Fibroblast of mammary gland (primary cell): ENCODE measurements at places on chromosomes 1 and 21.

GRCh38 chr1:18651713-18652112, 21.1 kb downstream of the PAX7 start:
- DNase-seq = no peak

- peak; percentile 67 for DNase-seq
Measured at GRCh38 chr1:91876781-91877573, 9.0 kb downstream of the TGFBR3 start.

GRCh38 chr1:66464802-66465201, 69.2 kb upstream of the SGIP1 start:
- DNase-seq = peak; percentile 98

DNA sequence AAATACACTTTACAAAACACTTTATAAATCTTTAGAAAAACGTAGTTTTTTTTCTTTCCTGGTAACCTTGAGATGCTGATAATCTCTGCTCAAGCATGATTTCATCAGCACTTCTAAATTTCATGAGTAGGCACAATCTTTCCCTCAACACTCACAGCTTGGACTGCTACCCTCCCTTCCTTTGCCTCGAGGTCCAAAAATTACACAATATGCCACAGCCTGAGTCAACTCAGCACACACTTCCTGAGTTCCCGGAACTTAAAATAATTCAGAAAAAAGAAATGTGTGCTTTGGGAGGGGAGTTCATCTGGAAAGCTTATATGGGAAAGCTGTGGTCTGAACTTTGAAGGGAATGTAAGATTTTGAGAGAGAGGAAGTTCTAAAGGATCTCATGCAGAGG, 5.9 kb downstream of the CLCA2 start:
- peak; percentile 96 for DNase-seq

DNA sequence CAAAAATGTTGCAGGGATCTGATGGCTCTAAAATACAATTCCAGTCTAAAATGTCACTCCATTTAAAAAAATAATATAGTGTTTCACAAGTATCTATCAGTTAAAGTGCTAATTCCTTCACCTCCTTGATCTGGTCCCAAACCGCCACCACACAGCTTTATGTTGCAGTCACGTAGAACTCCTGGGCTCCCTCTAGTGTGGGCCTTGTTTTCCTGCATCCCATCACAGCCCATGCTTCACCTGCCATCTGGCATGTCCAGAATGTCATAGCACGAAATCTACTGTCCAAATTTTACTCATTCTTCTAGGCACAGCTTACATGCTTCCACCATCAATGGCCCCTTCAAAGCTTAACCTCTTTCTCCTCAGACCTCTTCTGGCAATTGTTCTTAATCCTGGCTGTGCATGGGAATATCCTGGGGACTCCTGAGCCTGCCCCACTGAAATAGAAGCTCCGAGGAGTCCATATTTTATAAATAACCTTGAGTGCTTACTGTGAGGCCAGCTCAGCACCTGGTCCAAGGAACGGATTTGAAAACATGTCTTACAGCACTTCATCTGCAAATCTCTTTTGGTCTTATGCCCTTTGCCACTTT, 15.5 kb downstream of the FYB2 start:
- DNase-seq = peak; percentile 35

DNA sequence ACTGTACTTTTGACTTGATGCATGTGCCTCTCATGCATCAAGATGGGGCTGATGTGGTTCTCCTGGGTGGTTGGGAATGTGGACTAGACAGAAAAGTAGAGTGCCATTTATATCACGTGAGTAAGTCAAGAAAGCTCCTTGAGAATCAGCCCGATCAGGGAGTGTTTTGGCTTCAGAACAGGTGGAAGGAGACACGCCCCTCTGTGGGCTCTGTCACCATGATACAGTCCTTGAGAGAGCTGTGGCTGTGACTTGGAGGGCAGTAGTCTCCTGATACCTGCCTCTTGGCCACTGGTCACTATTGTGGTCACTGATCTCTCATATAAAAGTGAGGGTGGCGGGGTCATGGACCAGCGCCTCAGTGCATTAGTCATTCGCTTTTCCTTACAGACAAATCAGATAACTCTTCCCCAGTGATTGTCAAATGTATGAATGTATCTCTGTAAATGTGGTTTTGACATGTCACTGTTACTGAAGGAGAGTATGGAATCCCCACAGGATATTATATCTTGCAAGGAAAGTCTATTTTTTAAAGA, 8.9 kb upstream of the C4BPB start:
- DNase-seq = no peak

- DNase-seq = peak; percentile 16
Measured at GRCh38 chr1:222109836-222110235, 367.9 kb upstream of the DUSP10 start.

DNA sequence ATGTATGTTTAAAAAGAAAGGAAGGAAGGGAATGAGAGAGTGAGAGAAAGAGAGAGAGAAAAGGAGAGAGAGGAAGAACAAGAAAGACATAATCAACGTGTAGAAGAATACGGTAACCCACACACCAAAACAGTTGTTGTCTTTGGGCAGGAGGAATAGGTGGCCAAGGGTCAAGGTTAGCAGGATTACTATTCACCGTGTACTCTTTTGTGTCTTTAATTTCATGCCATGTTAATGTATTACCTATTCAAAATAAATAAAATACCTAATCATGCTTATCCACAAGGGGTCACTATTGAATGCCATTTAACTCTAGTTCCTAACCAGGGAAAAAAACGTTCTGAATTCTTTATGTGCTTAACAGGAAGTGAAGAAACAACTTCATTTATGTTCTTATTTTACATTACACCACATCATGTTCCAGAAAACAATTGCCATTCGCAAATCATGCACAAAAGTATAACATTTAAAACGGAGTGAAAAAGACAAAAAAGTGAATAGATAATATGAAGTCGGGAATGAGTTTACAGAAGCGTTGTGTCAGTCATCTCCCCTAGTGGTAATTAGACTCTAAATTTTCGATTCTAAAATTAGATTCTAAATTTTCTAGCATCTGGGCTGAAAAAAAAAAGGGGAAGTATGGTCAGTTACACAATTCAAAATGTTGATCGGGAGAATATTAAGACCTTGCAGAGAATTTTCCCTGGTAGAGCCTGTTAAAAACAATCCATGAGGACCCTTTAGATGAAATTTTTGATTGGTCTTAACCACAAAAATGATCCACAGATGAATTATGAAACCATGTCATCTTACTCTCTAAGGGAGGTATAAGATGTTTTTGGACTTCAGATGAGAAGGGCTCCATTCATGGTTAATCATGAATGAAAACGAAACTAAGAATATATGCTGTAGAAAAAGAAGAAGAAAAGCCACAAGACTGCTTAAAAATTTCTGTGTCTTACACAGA, 700 bp upstream of the KMO start:
- peak; percentile 84 for DNase-seq

GRCh38 chr1:94884106-94884505, 42.8 kb downstream of the CNN3 start:
- DNase-seq = peak; percentile 73

- no peak for DNase-seq
Measured at GRCh38 chr1:204997591-204998355, 45.2 kb upstream of the CNTN2 start.

DNA sequence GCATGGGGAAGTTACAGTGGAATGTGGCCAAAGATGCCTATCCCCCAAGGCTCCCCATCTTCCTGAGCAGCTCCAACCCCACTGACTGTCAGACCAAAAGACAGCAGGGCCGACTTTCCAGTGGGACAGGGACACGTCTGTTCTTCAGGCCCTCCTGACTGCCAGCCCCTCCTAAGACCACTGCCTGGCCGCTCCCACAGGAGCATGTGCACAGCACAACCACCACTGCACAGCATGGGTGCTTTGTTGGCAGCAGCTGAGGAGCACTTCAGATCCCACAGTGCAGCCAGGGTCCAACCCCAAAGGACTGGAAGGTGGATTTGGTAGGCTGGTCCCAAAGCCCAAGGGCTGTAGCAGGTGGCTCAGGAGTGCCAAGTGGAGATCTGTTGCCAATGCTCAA, 648.3 kb upstream of the BRINP3 start:
- DNase-seq = no peak
